ENCODE measurements at places on chromosomes 7 and 10.

GRCh38 chr7:158267742-158268435 is 319.7 kb downstream of the PTPRN2 start:
- no peak for DNase-seq

GRCh38 chr10:11097686-11098085 is 80.0 kb downstream of the CELF2 start:
- DNase-seq: no peak

DNA sequence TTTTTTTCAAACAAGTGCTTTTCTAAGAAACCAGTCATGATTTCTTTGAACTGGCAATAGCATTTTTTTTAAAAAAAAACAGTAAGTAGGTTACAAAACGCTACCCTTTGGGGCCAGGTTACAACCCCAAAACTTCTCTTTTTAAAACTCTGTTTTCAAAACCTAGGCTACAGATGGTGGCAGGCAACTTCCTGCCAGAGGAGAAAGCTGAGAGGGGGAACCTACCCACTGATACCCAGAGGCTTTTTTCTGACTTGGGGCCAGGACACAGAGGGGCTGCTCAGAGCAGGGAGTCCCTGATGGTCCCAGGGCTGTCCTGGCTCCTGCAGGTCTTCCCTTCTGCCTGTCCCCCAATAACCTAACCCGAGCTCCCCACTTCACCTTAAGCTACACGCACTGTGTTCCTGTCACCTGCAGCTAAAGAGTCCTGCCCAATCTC is 6.9 kb downstream of the STN1 start:
- no peak for DNase-seq

DNA sequence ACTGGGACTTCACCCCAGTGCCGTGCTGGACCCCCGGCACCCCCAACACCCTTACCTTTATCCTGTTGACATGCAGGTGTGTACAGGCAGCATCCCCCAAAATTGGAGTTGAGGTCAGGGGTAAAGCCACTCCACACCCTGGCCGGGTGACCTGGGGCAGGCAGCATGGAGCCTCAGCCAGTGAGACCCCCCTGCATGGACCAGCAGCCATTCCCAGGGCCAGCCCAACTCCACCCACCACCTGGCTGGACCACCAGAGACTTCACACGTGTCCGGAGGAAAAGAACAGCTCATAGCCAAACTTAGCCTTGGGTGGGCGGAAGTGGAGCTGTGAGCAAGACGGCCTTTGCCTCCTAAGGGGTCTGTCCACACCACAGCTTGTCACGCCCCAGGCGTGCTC is 413.0 kb upstream of the FOXK1 start:
- no peak for DNase-seq

GRCh38 chr7:155809947-155810769 is 2.1 kb downstream of the SHH start:
- DNase-seq: no peak

DNA sequence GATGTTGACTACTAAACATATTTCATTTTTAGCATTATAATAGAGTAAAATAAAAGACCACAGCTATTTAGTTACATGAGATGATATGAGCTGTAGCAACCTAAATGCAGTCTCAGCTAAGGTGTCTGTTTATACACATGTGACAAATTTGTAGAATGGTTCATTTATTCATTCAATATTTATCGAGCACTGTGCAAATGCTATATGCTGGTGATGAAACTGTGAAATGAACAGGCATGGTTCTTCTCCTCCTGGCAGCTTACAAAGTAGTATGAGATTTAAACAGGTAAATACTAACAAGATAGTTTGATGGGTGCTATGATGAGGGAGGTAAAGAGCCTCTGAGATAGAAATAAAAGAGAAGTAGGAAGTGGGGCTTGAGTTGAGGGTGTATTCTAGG is 60.8 kb downstream of the LRGUK start:
- DNase-seq: no peak

DNA sequence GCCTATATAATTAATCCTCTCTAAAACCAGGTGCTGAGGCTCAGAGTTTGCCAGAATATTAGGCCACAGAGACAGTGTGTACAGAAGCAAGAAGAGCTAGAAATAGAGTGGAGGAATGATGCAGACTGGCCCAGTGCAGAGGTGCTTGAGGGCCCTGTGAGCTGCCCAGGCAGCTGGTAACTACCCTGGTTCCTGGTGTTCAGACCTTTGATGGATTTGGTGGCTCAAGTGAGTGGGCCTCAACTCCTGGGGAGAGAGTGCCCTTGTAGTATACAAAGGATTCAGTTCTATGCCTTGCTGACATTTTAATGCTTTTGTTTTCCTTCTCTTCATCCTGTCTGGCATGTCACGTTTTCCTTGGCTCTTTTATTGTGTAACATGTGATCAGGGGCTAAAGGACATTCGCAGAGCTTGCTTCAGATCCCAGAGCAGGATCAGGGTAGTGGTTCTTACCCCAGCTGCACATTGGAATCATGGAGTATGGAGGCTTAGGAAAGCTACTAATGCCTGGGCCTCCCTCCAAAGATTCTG is 20.0 kb downstream of the LRRC4 start:
- no peak for DNase-seq

GRCh38 chr7:66250711-66251110 is 45.6 kb downstream of the TPST1 start:
- DNase-seq: no peak

GRCh38 chr10:30701451-30702173 is 72.1 kb upstream of the LYZL2 start:
- peak; percentile 62 for DNase-seq

All from activated CD4-positive, alpha-beta T cell treated with anti-CD3 and anti-CD28 coated beads for 24 hours (primary cell).